ENCODE measurements at places on chromosomes 12 and 14.

DNA sequence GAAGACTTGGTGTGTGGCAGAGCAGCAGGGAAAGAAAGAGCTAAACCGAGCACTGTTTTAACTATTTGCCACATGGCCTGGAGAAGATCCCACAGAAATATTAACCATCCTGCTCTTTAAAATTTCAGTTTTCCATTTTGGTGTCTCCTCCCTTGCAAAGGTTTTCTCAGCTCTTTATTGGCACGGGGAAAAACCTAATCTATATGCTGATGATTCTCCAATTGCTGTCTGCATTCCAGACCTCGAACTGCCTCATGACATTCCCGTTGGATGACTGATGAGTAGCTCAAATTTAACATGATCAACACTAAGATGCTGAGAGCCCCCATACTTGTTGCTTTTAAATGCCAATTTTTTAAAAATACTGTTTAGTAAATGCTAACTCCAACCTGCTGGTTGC lies 115.0 kb downstream of the EMP1 start:
- no peak for DNase-seq

DNA sequence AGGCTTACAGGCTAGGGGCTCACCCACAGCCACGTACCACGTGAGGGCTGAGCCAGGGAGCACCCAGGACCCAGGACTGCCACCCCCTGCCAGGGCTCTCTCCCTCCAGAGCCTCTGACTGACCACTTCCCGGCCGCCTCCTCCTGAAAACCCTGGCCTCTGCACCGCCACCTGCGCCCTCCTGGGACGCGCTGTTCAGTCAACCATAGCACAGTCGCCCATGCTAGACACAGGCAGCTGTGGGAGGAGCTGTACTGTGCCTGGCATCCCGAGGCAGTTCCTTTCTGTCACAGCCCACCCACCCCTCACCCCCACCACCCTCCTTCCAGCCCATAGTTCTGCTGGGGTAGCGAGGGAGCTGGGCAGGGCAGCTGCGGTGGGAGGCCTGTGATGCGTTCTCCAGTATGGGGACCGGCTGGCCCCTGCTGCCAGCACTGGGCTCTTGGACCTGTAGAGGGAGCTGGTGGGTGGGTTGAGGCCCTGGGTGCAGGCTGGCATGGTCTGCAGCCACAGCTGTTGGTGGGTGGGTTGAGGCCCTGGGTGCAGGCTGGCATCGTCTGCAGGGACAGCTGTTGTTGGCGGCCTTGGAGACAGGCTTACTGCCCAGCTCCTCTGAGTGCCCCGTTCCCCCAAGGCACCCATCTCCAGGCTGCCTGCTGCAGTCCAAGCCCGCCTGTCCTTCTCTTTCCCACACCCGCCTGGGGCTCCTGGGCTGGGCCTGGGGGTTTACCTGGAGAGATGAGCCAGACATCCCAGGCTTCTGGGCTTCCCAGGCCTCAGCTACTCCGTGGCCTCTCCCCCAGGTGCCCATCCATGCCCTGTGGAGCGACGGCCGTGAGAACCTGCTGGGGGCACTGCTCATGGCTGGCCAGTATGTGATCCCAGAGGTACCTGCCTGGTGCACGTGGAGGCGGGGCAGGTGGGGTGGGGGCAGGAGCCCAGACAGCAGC lies 11.5 kb downstream of the ASPG start:
- no peak for DNase-seq

DNA sequence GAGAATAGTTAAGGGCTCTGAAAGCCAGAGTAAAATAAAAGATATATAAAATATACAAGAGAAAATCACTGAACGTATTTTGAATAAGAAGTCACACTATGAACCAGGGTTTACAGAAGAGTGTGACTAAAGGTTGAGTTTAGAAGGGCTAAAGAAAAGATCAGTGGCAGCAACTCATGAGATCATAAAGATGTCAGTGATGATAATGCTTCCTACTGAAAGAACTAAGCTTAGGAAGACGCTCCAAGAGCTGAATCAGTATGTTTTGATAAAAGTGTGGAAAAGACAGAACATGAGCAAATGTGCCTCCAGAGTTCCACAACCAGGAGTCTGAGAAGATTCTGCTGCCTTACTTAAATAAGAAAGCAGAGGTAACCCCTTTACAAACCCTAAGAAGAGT lies 74.6 kb downstream of the KITLG start:
- DNase-seq = no peak

DNA sequence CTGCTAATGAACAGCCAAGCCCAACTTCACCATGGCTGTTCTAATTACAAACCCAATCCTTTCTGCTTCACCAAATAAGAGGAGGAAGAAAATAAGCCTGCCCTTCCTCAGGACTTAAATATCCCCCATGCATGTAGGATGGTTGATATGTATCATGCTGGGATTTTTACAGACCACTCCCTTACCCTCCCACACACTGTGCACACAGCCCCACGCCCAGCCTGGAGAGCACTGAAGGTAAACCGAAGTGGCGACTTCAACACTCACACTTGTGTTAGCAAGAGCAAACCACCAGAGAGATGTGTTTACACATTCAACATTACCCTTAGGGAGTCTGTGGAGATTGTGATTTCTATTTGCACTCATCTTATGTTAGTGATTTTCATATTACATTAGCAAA lies 241.2 kb downstream of the EGLN3 start:
- no peak for DNase-seq

DNA sequence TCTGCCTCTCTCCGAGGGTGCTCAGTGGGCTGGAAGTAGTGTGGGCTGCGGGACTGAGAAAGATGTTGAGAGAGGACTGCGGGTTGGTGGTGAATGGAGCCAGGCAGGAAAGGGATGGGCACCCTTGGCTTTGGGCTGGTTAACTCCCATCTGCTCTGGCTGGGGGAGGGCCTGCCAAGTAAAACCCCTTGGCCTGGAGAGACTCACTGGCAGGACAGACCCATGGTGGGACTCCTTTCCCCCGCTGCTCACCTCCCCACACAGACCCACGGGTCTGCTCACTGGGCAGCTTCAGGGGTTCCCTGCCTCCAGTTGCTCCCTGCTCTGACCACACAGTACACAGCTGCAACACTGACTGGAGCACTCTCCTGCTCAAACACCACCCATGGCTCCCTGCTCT lies 54.1 kb downstream of the KRT80 start:
- DNase-seq = no peak

DNA sequence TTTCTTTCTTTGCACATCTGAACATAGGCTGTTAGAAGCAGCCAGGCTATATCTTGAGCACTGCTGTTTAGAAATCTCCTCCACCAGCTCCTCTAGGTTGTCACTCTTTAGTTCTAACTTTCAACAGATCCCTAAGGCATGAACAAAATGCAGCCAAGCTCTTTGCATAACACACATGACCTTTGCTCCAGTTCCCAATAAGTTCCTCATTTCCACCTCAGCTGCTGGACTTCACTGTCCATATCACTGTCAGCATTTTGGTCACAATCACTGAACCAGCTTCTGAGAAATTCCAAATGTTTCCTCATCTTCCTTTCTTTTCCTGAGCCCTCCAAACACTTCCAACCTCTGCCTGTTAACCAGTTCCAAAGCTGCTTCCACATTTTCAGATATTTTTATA lies 27.6 kb upstream of the C14orf132 start:
- no peak for DNase-seq

DNA sequence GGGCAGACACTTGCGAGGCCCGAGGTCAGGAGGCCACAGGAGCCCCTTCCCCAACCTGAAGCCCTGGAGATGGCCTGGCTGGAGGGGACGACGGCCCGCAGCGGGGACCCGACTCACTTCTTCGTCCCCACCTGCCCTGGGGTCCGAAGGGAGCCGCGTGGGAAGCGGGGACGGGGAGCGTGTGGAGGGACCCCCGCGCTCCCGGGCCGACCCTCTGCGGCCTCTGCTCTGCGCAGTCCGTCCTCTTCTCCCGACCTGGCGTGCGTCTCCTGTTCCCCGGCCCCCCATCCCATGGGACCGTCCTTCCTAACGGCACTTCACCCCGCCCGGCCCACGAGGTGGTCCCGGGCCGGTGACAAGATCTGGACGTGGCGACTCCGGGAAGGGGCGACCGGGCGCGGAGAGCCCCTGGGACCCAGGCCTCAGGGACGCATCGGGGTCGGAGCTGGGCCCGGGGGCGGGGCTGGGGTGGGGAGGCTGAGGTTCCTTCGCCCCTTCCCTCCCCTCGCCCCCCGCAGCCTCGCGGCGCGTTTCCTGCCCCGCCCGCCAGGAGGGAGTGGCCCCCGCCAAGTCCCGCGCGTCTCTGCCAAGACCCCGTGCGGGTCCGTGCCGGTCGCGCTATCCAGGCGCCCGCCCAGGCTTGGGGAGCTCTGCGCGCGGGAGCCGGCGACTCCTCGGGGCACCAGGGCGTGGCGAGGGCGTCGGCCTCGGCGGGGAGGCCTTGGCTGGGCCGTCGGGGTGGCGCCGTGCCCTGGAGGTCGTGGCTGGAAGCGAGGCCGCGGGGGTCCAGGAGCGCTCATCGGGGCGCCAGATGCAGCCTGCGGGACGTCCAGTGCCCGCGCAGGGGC lies 97.1 kb downstream of the TNFAIP2 start:
- no peak for DNase-seq

GRCh38 chr12:132836795-132837331 lies 8.2 kb upstream of the GOLGA3 start:
- no peak for DNase-seq

DNA sequence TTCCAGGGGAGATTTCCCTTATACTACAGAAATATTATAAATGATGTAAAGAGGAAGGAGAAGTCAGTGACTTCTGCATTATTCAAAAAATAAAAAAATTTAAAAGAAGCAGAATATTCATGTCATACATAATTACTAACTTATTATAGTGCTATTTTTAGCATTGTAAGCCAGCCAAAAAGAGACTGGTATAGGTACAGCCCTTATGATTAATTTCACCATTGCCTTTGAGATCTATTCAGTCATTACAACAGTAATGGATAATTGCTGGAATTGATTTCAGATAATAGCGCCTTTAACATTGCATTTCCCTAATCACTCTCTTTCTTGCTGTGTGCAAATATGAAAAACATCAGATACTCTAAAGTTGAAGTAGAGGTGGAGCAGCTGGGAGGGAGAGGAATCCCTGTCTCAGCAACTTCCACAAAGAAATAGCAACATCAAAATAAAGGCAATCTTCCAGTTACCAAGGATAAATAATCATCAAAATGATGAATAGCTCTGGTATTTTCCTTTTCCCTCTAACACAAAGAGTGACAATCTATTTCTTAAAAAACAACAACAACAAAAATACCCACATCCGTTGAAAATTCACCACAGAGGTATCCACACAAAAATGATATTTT lies 71.8 kb upstream of the OVCH1 start:
- no peak for DNase-seq

All from DMS153 (cell line).